ENCODE measurements at places on chromosomes 5 and 9.

- H3K4me3 ChIP-seq: no peak overlapping the region
- DNase-seq: no peak
- no peaks in the 10 kb centered on the region for H3K27me3 ChIP-seq
- H3K4me1 ChIP-seq: no peaks in the 10 kb centered on the region
- H3K27ac ChIP-seq: no peak overlapping the region
Observed at GRCh38 chr5:7856855-7857254, 5.9 kb upstream of the CFAP90 start.

DNA sequence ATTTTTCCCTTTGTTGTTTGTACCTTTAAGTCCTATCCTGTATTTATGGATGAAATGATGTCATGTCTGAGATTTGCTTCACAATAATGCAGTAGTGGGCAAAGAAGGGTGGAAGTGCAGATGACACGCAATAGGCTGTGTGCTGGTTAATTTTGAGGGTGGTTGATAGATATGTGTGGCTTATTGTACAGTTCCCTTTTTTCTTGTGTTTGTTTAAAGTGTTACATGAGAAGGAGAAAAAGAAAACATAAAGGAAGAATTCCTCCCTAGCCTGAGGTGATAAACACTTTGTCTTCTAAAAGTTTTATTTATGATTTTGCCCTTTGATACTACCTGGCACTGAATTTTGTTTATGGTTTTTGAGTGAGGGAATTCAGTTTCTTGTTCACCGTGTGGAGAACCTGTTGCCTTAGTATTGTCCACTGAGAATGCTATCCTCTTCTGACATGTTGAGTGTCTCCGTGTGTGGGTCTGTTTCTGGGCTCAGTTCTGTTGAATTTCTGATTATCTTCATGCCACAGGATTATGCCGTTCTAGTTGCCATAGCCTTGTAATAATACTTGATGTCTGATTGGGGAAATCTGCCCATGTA is 52.3 kb upstream of the FAM120AOS start:
- no peak overlapping the region for H3K4me3 ChIP-seq
- no peak for DNase-seq
- no peaks in the 10 kb centered on the region for H3K27me3 ChIP-seq
- no peaks in the 10 kb centered on the region for H3K4me1 ChIP-seq
- H3K27ac ChIP-seq: no peak overlapping the region
- no peaks in the 10 kb centered on the region for H3K36me3 ChIP-seq

- H3K27ac ChIP-seq: no peak overlapping the region
- peak; percentile 81 for DNase-seq
- no peaks in the 10 kb centered on the region for H3K36me3 ChIP-seq
- no peak overlapping the region for H3K4me3 ChIP-seq
- H3K27me3 ChIP-seq: no peaks in the 10 kb centered on the region
- peaks cover 6% of the 10 kb centered on the region for H3K4me1 ChIP-seq
Observed at GRCh38 chr9:127921557-127922120, 4.8 kb upstream of the ST6GALNAC4 start.

- no peak overlapping the region for H3K27ac ChIP-seq
- H3K27me3 ChIP-seq: no peaks in the 10 kb centered on the region
- H3K4me1 ChIP-seq: no peaks in the 10 kb centered on the region
- no peaks in the 10 kb centered on the region for H3K36me3 ChIP-seq
- no peak for DNase-seq
- H3K4me3 ChIP-seq: peak overlapping the region; percentile 1
Observed at GRCh38 chr5:31273631-31274378, 80.3 kb downstream of the CDH6 start.

DNA sequence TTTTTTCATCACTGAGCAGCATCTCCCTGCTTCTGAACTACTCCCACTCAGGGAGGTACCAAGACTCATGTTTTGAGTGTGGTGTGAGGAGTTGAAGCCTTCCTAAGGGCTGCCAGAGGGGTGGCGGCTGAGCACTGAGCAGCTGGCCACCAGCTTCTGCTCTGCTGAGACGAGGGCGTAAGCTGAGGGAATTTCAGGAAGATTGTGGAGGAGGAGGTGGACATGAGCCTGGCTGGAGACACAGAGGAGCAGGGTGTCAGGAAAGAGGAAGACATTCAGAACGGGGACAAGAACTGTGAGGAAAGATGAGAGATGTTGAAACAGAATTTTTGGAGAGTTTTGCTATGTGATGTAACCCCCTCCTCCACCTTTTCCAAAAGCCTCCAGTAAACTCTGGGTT is 7.8 kb downstream of the LCP2 start:
- H3K4me3 ChIP-seq: no peak overlapping the region
- H3K4me1 ChIP-seq: no peaks in the 10 kb centered on the region
- H3K27me3 ChIP-seq: no peaks in the 10 kb centered on the region
- no peak overlapping the region for H3K27ac ChIP-seq
- DNase-seq: no peak
- no peaks in the 10 kb centered on the region for H3K36me3 ChIP-seq

DNA sequence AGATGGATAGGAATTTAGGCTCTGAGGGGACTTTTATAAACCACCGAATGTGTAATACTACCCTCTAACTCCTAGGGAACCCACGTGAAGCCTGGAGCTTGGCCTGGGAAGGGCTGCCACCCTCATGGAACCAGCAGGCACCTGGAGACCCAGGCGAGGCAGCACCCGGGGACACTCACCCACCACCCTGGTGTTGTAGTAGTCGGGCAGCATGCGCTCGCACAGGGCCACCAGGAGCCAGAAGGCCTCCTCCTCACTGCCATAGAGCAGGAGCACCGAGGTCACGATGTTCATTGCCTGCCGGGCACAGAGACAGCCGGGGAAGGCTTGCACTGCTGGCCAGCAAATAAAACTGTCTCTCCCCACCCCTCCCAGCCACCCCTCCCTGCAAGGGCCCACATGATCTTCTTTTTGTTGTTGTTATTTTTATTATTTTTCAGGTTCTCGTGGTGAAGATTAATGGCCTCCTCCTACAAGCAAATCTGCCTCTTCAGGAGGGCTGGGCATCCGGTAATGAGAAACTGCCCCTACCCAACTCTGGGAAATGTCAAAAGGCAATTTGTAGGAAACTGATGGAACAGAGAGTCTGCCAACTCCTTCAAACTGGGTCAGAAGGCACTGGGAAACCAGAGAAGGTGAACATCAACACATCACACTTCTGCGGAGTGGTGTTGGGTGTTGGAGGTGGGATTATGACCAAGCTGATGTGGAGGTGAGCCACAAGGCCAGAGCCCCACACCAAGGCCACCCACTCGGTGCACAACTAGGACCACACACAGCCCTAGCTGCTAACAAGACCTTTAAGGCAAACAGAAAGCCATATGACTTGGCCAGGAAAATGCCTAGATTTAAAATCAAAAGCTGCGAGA is 17.4 kb upstream of the MRNIP start:
- no peak for DNase-seq
- H3K27ac ChIP-seq: no peak overlapping the region
- H3K27me3 ChIP-seq: no peaks in the 10 kb centered on the region
- H3K4me3 ChIP-seq: no peak overlapping the region
- H3K4me1 ChIP-seq: no peaks in the 10 kb centered on the region
- H3K36me3 ChIP-seq: peaks cover 15% of the 10 kb centered on the region

DNA sequence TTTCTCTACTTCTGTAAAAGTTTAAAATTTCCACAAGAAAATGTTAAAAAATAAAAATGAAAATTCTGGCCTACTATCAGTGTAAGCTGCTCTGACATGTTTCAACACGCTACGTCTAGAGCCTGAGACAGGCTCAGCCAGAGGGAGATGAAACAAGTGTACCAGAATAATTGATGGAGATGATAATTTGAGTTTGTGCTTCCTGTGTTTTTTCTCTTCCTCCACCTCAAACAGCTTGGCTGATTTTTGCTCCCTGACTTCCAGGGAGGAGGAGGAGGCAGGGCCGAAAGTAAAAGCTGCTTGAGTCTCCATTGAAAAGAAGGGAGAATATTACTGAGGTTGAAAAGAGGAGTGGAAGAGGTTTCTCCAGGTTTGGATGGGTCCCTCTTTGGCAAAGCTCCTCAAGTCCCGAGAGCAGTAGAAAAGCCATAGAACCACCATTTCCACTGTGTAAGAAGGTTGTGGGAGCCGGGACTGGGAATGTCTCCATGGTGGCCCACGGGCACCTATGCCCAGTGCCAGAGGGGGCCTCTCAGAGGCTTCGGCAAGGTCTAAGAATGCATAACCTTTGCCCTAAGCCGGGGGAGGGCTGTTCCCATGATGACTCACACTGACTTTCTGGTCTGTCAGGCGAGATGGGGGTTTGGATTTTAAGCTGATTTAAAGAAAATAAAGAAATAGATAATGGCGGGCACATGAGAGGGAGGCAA is 95.1 kb downstream of the HRH2 start:
- no peaks in the 10 kb centered on the region for H3K36me3 ChIP-seq
- H3K27ac ChIP-seq: no peak overlapping the region
- H3K27me3 ChIP-seq: no peaks in the 10 kb centered on the region
- H3K4me1 ChIP-seq: no peaks in the 10 kb centered on the region

DNA sequence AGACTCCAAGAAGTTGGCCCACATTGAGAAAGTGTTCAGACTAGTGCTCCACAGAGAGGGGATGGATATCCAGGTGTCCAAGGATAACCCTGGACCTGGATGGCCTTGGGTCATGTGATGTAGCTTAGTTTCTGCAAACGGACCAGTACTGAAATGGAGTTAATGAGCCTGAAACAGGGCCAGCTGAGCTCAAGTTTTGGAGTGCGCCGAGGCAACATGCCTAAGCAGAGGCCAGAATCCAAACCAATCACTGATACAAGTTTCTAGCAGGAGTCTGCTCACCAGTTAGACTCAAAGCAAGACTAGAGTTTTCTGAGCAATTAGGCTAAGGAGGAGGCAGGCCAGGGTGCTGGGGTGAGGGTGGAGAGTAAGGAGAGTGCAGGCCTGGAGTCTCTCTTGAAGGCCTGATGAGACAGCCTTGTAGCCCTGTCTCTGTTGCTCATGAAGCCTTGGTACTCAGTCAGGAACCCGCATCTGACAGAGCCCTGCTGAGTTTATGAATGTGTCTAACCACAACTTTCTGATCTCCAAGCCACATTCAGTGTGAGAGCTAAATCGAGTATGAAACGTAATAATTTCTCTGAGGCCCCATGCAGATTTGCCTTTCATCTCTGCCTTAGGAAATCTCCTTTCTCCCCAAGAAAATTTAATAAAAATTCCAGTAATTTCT is 68.9 kb upstream of the EQTN start:
- H3K4me3 ChIP-seq: no peak overlapping the region
- no peak for DNase-seq
- no peaks in the 10 kb centered on the region for H3K4me1 ChIP-seq
- no peaks in the 10 kb centered on the region for H3K36me3 ChIP-seq

DNA sequence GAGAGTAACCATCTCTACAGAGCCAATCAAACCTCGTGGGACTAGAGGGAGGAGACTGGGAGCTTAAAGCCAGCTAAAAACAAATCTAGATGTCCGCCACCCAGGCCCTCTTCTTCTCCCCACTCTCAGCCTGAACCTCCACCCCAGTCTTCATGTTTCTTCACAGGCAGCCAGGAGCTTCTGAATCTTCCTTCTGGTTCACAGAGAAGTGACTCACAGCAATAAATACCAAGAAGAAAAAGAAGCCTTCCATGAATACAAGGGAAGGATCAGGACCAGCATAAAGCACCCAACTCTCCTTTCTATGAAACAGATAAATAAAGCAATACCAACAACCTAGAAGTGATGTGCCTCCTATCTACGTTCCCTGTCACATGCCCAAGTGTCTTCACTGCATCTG is 103.3 kb upstream of the SLIT3 start:
- no peak overlapping the region for H3K27ac ChIP-seq
- H3K4me3 ChIP-seq: no peak overlapping the region
- no peak for DNase-seq
- H3K36me3 ChIP-seq: no peaks in the 10 kb centered on the region
- H3K4me1 ChIP-seq: no peaks in the 10 kb centered on the region

DNA sequence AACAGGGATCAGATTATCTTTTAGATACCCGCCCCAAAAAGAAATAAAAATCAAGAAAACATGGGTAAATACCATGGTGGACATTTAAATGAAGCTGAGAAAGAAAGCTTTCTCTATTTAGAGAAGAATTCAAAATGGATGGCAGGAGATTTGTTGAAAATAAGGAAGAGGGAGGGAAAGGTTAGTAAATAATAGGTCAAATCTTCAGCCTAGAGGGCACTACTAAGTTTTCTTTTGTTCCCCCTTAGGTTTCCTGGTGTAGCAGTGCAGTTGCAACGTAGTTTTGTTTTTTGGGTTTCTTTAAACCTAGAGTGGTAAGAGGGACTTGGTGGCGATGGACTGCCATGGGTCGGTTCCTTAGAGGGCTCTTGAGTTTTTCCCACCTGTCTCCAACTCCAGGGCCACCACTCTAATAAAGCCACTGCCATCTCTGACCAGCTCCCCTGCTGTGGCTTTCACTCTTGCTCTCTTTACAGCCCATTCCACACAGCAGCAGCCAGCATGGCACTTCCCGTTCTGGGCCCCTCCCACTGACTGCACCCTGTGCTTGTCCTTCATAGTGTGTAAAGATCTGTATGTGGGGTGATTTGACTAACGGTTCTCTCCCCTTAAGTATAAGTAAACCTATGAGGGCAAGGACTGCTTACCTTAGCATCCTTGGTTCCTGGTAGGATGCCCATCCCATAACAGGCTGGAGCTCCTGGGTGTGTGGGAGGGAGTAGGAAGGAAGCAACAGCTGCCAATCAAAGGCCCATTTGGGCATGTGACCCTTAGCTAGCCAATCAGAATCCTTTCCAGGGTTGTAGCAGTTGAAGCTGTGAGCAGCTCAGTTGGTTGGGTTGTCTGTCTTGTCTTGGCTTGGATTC is 118.3 kb downstream of the SLC1A3 start:
- H3K27ac ChIP-seq: peak overlapping the region; percentile 10
- no peak overlapping the region for H3K4me3 ChIP-seq
- H3K4me1 ChIP-seq: no peaks in the 10 kb centered on the region
- no peaks in the 10 kb centered on the region for H3K27me3 ChIP-seq
- peak; percentile 70 for DNase-seq

DNA sequence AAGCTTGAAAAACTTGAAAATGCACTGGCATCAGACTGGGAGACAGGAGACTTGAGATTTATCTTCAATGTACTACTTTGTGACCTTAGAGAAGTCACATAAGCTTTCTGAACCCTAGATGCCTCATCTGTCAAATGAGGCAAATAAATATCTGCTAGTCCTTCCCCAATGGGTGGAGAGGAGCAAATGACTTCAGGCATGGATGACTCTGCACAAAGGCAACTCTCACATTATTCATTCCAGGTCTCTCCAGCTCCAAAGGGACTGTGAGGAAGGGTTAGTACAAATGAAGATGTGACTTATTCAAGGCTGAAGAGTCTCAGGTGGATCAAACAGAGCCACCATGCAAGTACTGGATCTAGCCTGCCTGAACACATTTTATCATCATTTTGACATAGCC is 228.7 kb downstream of the SLIT3 start:
- peaks cover 2% of the 10 kb centered on the region for H3K27me3 ChIP-seq
- no peak for DNase-seq
- no peak overlapping the region for H3K27ac ChIP-seq
- no peak overlapping the region for H3K4me3 ChIP-seq
- H3K4me1 ChIP-seq: no peaks in the 10 kb centered on the region
- H3K36me3 ChIP-seq: no peaks in the 10 kb centered on the region

All from right lobe of liver (tissue), 6 donors.